ENCODE measurements at places on chromosomes 7 and 10.
A peak's percentile ranks its signal among the peaks of the same experiment; 100 is the strongest.

DNA sequence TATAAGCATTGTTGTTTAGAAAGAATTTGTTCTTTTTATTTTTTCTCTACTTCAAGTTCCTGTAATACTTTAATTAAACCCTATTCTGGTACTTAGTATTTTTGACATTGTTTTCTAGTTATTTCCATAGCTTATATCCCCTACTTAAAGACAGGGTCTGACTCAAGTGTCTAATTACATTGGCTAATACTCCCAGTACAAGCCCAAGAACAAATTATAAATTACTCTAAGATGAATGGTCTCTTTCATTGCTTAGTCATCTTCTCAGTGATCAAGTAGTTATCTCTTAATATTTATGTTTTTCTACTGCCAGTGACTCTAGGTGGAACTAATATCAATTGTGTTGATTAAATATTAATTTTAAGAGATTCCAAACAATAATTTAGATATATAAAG lies 21.6 kb downstream of the AHR start:
- DNase-seq = no peak
- H3K36me3 ChIP-seq = no peaks in the 10 kb centered on the region
- no peak overlapping the region for H3K4me3 ChIP-seq
- H3K4me1 ChIP-seq = no peaks in the 10 kb centered on the region
- no peak overlapping the region for H3K27ac ChIP-seq

- H3K27ac ChIP-seq = no peak overlapping the region
- no peak for DNase-seq
- no peaks in the 10 kb centered on the region for H3K36me3 ChIP-seq
- H3K4me1 ChIP-seq = no peaks in the 10 kb centered on the region
- H3K4me3 ChIP-seq = no peak overlapping the region
- H3K27me3 ChIP-seq = no peaks in the 10 kb centered on the region
These were observed 20.3 kb upstream of the LIPM start for GRCh38 chr10:88782222-88782621.

GRCh38 chr10:35563261-35563891 lies 41.8 kb upstream of the GJD4 start:
- H3K27me3 ChIP-seq = no peaks in the 10 kb centered on the region
- no peak overlapping the region for H3K4me3 ChIP-seq
- peak; percentile 31 for DNase-seq
- H3K27ac ChIP-seq = peak overlapping the region; percentile 21
- H3K36me3 ChIP-seq = no peaks in the 10 kb centered on the region
- H3K4me1 ChIP-seq = peaks cover 34% of the 10 kb centered on the region

GRCh38 chr7:36747280-36748016 lies 23.2 kb upstream of the AOAH start:
- H3K27ac ChIP-seq = no peak overlapping the region
- H3K4me1 ChIP-seq = no peaks in the 10 kb centered on the region
- DNase-seq = no peak
- no peaks in the 10 kb centered on the region for H3K36me3 ChIP-seq
- no peak overlapping the region for H3K4me3 ChIP-seq

DNA sequence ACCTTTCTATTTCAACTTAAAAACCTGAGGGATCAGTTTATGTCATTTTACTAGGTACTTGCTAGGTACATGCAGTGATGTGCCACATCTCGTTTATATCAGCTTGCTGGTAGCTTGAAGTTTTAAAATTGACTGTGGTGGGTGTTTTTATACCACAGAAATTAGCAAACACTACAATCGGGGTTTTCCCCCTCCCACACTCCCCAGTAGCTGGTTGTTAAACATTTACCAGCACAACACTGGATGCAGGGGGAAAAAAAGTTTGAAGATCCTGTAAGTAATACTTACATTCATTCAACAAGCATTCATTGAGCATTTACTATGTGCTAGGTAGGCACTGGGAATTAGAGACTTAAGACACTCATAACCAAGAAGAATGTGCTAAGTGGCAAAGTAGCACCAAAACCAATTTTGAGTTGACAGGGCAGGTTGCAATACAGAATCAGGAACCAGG lies 32.6 kb downstream of the USP6NL start:
- H3K4me1 ChIP-seq = no peaks in the 10 kb centered on the region
- H3K27ac ChIP-seq = no peak overlapping the region
- no peaks in the 10 kb centered on the region for H3K27me3 ChIP-seq
- H3K4me3 ChIP-seq = no peak overlapping the region
- H3K36me3 ChIP-seq = no peaks in the 10 kb centered on the region
